ENCODE measurements at places on chromosomes 1 and 21.
A peak's percentile ranks its signal among the peaks of the same experiment; 100 is the strongest.

DNA sequence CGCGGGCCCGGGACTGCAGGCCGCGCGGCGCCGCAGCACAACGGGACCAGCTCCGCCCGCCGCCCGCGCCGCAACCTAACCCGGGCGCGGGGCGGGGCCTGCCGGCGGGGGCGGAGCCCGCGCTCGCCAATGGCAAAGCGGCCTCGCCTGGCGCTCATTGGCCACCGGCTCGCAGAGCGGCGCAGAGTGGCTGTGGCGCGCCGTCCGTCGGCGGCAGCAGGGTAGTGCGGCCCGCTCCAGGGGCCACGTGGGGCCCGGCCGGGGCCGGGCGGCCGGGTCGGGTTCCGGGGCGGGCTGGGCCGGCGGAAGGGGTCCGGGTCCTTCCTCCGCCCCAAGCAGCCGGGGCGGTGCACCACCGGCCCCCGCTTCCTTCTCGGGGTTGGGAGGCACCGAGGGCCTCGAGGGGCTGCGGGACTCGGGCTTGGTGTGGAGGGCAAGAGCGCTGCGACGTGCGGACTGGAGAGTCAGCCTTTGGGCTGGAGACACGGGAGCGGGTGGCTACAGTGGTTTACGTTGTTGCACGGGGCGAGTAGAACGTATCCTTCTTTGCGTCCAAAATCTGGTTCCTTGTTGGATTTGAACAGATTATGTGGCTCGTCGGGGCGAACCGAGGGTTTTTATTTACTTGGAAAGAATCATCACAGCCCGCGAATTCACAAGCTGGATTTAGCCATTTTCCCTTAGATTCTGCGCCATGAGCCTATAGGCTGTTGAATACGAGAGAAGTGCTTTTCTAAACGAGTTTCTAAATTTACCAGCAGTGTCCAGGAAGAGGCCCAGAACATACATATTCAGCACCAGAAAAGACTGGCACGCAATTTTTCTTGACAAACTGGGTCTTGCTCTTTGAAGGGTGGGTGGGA is at the start of gene SRM:
TSS of gene SRM (minus strand) at position 51 of the 863 bp plus-strand sequence. CDS start 75 bp downstream, outside the sequence.
- DNase-seq: peak; percentile 87

DNA sequence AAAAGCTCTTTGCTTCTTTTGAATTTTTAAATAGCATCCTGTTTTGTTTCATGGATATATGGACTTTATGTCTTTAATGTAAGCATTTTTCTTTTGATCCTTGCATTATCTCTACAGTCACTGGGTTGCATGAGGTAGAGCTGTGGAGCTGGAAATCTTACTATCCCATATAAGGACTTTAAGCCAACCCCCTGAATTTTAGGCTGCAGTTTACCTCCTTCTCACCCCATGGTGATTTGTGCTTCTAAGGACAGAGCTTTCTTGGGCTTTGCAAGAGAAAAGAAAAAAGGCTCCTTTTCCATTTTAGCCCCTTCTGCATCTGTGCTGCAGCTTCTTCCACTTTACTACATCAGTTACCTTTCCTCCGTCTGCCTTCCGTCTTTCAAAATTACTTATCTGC is 373.8 kb downstream of the HHAT start:
- no peak for DNase-seq

DNA sequence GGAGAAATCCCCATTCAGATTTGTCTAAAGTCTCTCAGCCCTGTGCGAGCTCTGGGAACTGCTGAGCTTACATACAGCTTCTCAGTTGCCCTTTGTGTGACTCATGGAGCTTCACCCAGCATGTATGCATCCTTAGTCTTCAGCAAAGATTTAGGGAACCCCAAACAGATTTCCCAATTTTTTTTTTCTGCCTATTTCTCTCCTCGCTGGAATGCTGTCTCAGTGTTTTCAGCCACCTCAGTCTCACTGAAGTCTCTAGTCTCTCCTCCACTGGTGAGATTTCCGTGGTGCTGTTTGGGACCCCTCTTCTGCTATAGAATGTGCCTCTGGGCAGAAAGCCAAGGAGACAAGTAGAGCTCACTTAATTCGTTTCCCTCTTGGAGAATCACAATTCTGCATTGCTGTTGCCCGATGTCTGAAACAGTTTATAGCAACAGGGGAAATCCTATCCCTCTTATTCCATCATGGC is 28.1 kb upstream of the TXLNA start:
- peak; percentile 79 for DNase-seq

DNA sequence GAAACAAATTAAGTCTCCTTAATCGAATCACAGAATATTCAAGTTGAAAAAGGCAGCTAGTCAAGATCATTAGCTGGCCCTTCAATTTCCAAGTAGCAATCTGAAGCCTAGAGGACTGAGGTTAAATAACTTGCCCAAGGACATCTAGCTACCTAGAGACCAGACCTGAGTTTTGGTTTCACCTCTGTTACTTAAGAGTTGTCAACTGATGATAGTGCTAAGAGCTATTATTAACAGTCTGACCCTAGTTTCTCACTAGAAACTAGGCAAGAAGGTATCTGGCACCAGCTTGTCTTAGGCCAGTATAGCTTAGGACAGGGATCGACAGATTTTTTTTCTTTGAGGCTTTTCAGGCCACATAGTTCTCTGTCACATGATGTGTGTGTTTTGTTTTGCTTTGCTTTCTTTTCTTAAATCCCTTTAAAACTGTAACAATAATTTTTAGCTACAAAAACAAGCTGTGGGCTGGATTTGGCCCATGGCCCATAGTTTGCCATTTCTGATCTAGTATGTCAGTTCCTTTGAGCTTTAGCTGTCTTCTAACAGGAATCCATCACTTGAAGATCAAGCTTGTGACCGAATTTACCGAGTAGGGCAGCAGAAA is 23.2 kb downstream of the TRIM45 start:
- peak; percentile 45 for DNase-seq

DNA sequence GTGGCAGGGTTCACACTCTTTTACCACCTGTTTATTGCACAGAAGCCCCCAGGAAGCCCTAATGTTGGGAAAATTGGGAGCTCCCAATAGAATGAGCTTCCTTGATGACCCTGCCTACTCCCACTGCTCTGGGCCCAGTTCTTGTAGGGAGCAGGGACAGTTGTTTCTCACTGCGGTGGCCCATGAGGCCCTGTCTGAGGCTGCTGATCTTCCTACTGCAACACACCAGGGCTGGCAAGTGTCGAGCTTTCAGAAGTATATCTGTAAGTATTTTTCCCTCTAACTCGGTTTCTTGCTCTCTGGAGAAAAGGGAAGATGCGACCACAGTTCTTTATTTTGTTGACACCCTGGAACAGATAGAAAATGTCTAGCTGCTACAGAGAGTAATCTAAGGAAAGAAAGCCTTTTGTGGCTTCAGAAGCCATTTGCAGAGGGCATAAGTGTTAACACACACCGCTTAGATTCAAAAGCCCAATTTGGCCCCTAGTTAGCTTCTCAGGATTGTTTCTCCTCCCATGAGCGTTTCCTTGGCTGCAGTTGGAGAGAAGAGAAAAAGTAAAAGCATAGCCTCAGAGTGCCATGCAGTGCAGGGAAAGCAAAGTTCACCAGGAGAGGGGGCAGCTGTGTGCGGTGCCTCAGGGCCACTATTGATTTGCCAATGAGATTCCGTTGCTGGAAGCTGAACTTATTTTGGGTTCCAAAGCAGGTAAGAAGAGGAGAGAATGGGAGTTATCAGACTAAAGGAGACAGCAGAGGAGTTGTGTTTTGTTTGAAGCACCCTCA is 102.6 kb downstream of the SELENOF start:
- no peak for DNase-seq

DNA sequence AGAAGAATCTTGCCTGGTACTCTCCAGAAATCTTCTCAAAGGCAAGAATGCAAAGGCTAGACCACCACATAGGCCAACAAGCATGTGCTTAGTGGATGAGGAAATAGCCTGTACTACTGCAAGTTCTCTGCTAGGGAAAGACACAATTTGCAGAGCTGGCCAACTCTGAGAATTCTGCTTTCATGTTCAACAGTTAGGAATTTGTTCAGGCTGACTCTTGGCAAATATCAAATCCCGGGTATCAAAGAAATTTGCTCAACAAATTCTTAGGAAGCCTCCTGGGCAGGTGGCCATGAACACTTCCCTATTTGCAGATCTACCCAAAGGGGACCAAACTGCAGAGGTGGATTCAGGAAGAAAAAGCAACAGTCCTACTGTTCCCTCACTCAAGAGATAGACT is 15.0 kb upstream of the H3-3A start:
- DNase-seq: peak; percentile 28

- DNase-seq: no peak
These were observed 520 bp upstream of the MR1 start for GRCh38 chr1:181033128-181033798.

GRCh38 chr1:223514644-223515043 is 121.4 kb downstream of the CCDC185 start:
- DNase-seq: no peak

DNA sequence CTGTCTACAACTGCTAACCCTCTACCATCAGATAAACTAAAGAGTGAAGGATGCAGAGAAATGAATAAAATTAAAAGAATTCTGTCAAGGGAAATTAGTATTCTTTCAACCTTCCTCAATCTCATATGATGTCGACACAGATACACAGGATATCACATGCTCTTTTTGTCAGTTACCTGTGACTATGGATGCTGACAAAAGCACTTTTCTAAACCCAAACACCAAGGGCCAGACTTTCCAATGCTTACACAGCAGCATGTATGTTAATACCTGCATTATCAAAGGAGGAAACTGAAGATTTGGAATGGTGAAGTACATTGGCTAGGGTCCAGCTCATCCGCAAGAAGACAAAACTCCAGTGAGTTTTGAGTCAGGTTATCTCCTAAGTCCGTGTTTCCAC is 294.0 kb downstream of the SMYD3 start:
- no peak for DNase-seq

- no peak for DNase-seq
These were observed 65.7 kb downstream of the SLC19A1 start for GRCh38 chr21:45476582-45476981.

GRCh38 chr1:37930246-37931101 is 16.4 kb downstream of the INPP5B start:
- no peak for DNase-seq

DNA sequence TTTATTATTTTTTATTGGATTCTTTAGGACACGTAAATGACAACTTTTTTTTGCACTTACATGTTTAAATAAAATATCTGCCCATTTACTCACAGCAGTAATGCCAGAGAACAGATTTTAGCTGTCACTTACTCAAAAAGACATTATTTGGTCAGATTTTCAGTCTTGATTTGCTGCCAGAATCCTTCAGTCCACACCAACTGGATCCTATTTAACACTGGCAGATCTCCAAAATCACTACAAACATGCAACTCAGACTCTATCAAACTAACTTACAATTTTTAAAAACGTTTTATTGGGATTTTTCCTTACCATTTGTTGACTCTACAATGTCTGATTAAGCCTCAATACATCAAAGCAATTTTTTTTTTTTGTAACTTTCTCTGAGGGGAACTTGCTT is 11.1 kb downstream of the ATP6V1G3 start:
- peak; percentile 77 for DNase-seq

- no peak for DNase-seq
These were observed 452 bp upstream of the EXOSC10 start for GRCh38 chr1:11100149-11100493.

- DNase-seq: peak; percentile 33
These were observed 41.0 kb upstream of the RASAL2 start for GRCh38 chr1:178052650-178053461.

DNA sequence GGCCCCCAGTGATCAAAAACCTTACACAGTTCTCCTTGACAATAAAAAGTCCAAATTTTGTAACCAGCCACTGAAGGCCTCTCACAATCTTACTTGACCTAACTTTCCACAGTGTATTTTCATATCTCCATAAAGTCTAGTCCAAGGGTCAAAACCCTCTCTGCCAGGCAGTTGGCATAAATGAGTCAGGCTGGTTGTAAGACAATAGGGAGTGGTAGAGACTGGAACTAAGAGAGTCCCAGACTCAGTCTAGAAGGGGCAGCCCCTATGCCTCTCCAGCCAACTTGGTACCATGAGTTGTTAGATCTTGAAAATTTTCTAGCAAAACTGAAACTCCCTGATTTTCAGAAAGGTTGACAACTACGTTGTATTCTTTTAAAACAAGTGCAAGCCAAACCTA is 21.0 kb downstream of the KIF21B start:
- DNase-seq: no peak

GRCh38 chr1:9730096-9730901 is 78.8 kb downstream of the PIK3CD start:
- DNase-seq: no peak

GRCh38 chr1:178271471-178271870 is 177.6 kb downstream of the RASAL2 start:
- DNase-seq: no peak

DNA sequence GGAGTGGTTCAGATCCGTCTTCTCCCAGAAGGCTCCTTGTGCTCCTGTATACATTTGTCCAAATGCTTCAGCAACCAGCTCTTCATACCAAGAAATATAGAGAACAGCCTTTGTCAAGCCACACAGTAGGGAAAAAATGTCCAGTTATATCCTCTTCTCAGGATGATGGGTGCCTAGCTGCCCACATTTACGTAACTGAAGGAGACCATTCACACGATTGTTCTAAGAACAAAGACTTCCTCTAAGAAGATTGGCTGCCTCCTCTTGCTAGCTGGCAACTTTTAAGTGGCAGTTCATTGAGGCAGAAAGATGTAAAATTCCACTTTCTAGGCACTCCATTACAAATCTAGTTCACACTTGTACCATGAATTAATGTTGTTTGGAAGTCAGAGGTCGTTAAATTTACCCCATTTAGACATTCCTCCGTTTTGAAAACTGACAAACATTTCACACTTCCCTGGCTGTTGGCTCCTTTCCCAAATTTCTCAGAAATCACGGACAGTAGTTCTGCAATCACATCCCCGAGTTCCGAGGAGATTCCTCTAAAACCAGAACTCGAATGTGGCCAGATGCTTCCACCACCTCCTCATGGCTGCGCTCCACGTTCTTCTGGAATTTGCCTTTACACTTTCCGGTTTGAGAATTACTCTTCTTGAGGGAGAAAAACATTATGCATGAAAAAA is 45.6 kb upstream of the CSF1 start:
- DNase-seq: peak; percentile 26

DNA sequence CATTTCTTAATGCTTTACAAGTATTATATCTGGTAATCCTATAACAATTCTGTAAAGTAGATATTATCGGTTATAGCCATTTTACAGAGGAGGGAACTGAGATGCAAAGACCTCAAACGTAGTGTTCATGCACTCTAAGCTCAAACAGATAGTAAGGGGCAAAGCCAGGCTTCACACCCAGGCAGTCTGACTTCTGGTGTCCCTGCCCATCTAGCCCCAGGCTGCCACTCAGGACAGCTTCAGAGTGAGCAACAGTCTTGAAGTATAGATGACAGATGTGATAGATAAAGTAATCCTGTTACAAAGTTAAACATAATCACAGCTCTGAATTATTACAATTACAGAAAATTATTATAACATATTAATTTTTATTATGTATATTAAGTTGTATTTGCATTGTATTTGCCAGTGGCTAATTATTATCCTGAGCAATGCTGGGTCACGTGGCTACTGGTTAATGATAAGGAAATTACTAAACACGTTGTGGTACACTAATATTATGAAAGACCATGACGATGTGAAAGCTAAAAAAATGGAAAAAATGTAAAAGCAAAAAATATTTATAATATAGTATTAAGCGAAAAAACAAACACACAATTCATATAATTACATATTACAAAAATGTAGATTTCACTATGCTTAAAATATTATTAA is 6.1 kb upstream of the TRAF3IP3 start:
- DNase-seq: no peak

GRCh38 chr1:244945109-244945671 is 80.8 kb upstream of the HNRNPU start:
- DNase-seq: no peak
